Hematopoietic multipotent progenitor cell treated with erythropoietin and hydrocortisone succinate and interleukin-3 and kit ligand, for 17 days (in vitro differentiated cells): ENCODE measurements at places on chromosomes 2 and 18.

DNA sequence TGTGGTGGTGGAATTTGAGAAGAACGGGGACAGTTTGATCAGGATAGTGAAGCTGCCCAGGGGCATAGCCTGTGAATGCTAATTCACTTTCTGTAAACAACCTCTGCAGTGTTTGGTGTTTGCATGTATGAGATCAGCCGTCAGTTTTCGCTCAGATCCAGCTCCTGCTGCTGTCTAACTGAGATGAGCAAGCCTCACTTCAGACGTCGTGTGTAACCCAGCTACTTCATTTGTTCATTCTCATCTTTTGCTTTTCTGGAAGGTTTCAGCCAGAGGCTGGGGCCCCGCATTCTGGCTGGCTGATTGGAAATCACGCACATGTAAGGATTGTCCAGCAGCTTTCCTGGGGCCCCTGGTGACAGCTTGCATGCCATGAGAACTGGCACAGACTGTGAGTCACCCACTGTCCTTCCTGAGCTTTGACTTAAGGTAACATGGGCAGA, 48.9 kb downstream of the LDLRAD4 start:
- DNase-seq, result no peak

GRCh38 chr2:8009010-8009597, 672.8 kb upstream of the ID2 start:
- peak; percentile 51 for DNase-seq

DNA sequence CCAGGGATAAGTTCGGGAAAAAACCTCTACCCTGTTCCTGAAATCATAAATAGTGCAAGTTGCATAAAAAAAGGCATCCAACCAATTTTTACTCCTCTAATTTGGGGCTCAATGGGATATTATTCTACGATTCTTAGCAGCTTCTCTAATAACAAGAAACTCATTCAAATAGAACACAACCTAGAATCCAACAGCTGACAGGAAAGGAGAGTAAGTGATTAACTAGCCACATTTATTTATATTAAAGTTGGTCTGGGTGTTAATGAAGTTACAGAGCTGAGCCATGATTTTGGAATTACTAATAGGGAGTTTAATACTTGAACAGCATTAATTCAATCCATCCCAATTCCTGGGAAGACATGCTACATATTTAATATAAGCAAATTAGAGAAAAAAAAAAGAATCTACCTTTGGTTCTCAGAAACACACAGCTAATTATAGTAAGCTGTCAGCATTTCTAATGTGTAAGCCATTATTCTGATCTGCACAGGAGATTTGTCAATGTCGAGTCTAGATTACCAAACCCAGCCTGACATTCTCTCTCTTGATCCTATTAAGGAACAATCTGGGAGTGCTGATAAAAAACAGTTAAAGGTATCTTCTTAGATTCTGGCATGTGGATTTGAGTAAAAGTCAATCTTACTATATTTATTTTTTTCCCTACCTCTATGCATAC, 267.7 kb downstream of the NBAS start:
- no peak for DNase-seq

- DNase-seq, result no peak
These were observed 76.2 kb downstream of the FAM168B start for GRCh38 chr2:131016826-131017741.

- no peak for DNase-seq
These were observed 2.2 kb downstream of the WNT6 start for GRCh38 chr2:218861645-218862318.

DNA sequence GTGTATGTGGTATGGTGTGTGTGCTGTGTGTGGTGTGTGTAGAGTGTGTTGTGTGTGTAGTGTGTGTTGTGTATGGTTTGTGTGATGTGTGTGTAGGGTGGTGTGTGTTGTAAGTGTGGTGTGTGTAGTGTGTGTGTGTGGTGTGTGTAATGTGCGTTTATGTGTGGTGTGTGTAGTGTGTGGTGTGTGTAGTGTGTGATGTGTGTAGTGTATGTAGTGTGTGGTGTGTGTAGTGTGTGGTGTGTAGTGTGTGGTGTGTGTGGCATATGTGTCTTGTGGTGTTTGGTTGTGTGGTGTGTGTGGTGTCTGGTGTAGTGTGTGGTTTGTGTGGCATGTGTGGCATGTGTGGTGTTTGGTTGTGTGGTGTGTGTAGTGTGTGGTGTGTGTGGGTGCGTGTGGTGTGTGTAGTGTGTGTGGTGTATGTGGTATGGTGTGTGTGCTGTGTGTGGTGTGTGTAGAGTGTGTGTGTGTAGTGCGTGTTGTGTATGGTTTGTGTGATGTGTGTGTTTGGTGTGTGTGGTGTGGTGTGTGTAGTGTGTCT, 4.0 kb upstream of the RTP5 start:
- DNase-seq, result no peak
